Smooth muscle cell of the umbilical artery (primary cell): ENCODE measurements at places on chromosomes 6 and 20. TPM values are rescaled to one million over a fixed set of nuclear protein-coding genes. Genes with fewer than 3 reads are reported as not detected.

The SAPCD1 gene
- 1.2 TPM in 2 replicates for total RNA-seq

The FBXO9 gene
- 41.9 TPM in 2 replicates for total RNA-seq

The STX16 gene
- total RNA-seq: 66.2 and 95.2 TPM in 2 replicates

The COL12A1 gene
- total RNA-seq: 534 and 2,476 TPM in 2 replicates

The NINL gene
- total RNA-seq: 9.5 and 10.5 TPM in 2 replicates

The AKAP12 gene
- 47.5 and 99.7 TPM in 2 replicates for total RNA-seq

The FLRT3 gene
- total RNA-seq: 5.8 and 24.3 TPM in 2 replicates

The RIMS1 gene
- total RNA-seq: 0.89 and 3.6 TPM in 2 replicates

The CRISP2 gene
- not detected in 2 replicates for total RNA-seq

The SEMG1 gene
- total RNA-seq: not detected in 2 replicates

The BHLHE23 gene
- not detected in 2 replicates for total RNA-seq
